ENCODE measurements at places on chromosomes 16 and 17.

- no peak for DNase-seq
Observed at GRCh38 chr16:57930533-57930932, 40.4 kb downstream of the CNGB1 start.

DNA sequence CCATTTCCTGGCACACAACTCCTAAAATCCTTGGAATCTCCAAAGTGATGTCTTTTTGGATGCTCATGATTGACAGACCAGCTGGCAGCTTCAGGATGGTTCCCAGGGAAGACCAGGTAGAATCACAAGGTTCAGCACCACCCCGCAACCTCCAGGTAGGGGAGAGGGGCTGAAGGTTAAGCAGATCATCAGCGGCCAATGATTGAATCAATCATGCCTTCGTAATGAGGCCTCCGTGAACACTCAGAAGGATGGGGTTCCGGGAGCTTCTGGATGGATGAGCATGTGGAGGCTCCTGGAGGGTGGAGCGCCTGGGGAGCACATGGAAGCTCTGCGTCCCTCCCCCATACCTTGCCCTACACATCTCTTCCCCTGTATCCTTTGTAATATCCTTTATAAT lies 185.9 kb downstream of the SEC14L1 start:
- DNase-seq, result peak; percentile 7

GRCh38 chr16:69084289-69084688 lies 21.2 kb upstream of the HAS3 start:
- DNase-seq, result no peak

GRCh38 chr17:34011599-34011998 lies 243.5 kb upstream of the CCL2 start:
- no peak for DNase-seq

GRCh38 chr16:51166541-51166940 lies 15.5 kb upstream of the SALL1 start:
- no peak for DNase-seq

DNA sequence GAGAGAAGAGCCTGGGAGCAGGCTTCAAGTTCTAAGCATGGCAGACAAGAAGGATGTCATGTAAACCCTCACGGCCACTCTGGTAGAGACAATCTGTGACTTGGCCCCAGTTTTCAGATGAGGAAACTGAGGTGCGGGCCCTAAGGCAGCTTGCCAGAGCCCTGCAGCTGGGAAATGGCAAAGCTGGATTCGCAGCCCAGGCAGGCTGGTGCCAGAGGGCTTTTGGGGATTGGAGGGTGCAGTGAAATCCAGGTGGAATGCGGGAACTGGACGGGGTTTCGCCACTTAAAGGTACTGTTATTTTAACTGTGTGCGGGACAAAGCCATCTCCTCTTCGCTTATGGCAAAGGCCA lies 477 bp upstream of the OSGIN1 start:
- DNase-seq, result no peak

GRCh38 chr17:77106874-77107358 lies 33.9 kb upstream of the SEC14L1 start:
- no peak for DNase-seq

GRCh38 chr17:49067163-49067562 lies 65.4 kb upstream of the B4GALNT2 start:
- DNase-seq, result no peak

DNA sequence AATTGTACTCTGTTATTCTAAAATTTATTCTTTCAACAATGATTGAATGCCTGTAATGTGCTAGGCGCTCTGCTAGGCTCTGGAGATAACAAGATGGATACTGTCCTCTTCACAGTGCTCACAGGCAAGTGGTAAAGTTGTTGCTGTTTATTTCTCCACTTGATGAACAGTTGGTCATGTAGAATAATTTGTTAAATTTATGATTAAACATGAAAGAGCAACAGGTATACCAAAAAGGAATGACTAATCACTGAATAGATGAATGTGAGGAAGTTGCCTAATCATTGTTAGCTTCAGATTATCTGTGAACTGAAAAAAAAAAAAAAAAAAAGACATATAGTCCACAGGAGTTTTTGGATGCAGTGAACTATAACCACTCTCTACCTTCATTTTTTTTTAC lies 62.3 kb downstream of the NFATC3 start:
- DNase-seq, result no peak

DNA sequence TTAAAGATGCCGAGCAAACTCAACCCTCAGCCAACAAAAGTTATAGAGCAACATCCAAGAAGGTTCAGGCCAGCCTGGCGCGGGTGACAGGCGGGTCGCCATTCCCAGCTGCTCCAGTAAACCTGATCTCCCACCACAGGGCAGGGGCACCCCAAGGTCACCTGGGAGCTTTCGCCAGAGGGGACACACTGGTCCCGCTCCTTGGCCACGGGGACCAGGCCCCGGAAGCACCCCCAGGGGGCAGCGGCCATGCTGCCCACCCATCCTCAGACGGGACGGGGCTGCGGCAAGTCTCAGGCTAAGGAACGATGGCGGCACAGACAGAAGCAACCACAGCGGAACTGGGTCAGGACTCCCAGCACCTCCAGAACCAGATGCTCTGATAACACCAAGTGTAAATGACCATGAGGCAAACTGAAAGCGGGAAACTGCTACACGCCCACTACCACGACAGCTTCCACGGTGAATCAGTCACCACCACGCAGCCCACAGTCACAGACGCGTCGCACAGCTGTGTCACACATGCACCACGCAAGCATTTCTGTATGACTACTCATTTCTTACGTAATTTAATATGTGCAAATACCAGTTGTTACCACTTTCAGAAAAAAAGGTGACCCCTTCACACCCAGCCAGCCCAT lies 14.1 kb upstream of the CCDC154 start:
- no peak for DNase-seq

- no peak for DNase-seq
Observed at GRCh38 chr17:2017274-2017941, 7.7 kb downstream of the RTN4RL1 start.

- DNase-seq, result no peak
Observed at GRCh38 chr16:6032438-6032837, 934.8 kb upstream of the EEF2KMT start.

DNA sequence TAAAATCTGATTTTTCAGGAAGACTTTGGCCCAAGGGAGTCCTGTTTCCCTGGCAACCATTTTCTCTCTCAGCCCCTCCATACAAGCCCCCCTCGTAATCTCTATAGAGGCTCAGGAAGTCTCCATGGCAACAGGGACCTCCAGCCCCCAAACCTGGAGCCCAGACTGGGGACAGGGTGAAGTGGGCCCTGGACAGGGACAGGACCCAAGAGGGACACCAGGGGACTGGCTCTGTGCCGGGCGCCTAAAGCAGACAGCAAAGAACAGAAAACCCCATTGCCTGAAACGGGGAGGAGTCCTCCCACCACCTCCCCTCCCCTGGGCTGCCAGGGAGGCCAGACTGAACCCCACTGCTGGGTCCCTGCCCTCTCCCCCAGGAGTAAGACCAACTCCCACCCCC lies 40.6 kb downstream of the CPNE2 start:
- DNase-seq, result no peak

GRCh38 chr16:25256695-25257469 lies 763 bp downstream of the ZKSCAN2 start:
- DNase-seq, result no peak

Measured in omental fat pad (tissue), 4 donors.